ENCODE measurements at places on chromosomes 6 and 20.
A peak's percentile ranks its signal among the peaks of the same experiment; 100 is the strongest.

DNA sequence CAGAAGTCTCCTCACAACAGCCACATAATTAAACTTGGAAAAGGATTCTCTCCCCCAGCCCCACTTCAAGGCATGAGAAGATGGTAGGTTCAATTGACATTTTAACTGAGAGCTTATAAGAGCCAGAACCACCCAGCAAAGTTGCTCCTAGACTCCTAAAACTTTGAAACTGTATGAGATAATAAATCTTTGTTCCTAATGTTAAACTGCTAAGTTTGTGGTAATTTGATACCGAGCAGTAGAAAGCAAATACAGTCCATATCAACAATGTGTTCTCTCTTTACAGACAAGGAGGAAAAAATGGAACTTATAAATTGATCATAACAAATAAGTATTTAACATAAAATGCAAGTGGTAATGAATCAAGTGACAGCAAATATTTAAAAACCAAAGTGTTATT, 831.8 kb downstream of the MAFB start:
- no peak for DNase-seq

GRCh38 chr6:159817951-159818739, 18.1 kb downstream of the PNLDC1 start:
- DNase-seq = no peak

- no peak for DNase-seq
Measured at GRCh38 chr6:129032602-129033001, 149.7 kb downstream of the LAMA2 start.

GRCh38 chr6:37614491-37614890, 83.2 kb downstream of the MDGA1 start:
- DNase-seq = no peak

GRCh38 chr6:39664173-39664572, 61.0 kb downstream of the KIF6 start:
- no peak for DNase-seq

GRCh38 chr20:43188234-43188653, 1.5 kb downstream of the PTPRT start:
- DNase-seq = no peak

DNA sequence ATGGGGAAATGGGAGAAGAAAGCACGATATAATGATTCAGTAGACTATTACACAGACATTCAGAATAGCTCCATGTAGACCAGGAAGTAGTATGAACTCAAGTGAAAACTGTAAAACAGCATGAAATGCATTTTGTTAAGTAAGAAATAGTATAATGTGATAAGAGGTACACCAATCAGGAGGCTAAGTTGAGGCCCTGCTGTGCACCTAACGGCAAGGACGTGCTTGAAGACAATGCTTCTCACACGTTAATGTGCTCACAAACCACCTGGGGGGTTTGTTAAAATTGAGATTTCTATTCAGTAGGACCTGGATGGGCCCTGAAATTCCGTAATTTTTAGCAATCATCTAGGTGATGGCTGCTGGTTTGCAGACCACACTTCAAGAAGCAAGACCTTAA, 178.9 kb upstream of the SULF2 start:
- no peak for DNase-seq

DNA sequence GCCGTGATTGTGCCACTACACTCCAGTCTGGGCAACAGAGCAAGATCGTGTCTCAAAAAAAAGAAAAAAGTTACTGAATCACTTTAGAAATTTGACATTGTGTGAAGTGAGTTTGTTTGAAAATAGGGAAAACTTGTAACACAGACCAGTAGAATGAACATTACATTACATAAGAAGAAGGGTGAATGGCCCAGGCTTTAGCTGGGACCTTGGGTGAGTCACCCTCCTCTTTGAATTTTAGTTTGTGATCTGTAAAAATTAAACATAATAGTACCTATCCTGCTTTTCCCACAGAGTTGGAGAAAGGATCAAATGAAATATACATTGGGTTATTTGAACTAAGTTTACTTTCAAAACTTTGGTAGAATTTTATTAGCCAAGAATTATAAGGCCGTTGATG, 56.3 kb downstream of the KCNS1 start:
- DNase-seq = no peak

DNA sequence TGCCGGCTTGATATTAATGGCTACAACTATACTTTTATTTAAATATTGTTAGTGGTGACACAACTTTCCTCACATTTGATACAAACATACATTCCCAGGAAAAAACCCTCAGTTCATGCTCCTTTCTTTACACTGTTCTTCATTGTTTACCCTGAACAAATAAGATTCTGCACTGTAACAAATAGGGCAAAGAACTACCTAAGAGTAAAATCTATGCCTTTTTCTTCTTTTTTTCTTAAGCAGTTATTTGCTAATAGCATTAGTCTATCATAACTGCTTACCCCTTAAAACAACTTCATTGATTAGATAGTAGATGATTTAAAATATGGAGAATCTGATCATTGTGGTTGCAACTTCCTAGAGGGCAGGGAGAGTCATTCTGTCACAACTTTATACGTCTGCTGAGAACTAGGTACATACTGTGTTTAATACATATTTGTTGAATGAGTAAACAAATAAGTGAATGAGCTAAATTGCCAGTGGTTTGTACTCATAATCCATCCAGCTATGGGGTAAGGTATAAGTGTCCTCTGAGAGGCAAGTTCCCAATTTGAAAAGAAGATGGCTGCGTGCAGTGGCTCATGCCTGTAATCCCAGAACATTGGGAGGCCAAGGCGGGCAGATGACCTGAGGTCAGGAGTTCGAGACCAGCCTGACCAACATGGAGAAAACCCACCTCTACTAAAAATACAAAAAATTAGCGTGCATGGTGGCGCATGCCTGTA, 161.0 kb downstream of the CDK19 start:
- DNase-seq = no peak

DNA sequence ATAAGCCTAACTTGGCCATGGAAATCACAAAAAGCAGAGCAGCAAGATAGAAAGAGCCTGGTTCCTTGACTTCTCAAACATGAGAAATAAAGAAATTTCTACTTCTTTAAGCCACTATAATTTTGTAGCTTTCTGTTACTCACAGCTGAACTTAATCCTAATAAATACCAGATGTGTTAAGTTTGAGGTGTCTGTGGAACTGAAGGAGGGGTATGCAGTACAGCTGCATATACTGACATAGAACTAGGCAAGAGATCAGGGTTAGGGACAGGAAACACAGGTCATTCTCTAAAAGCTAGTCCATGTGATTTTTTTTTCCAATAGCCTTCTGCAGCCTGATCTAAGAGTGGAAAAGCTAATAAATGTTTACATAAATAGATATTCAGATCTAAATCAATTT, 123.9 kb downstream of the COL12A1 start:
- DNase-seq = no peak

DNA sequence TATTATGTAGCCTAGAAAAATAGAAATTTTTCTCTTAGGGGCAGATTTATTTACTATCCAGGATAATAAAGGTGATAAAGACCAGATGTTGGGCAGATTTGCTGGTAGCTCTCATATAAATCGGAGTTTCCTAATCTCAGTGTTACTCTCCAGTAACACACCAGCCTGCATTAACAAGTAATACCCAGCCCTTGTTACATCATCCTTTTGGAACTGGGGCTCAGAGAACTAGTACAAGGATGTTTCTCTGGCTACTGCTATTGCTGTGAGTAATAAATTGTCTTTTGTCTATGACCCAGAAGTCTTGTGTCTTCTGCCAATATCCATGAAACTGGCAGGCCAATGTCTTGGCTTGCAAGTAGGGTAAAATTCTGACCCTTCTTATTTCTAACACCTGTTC, 16.8 kb downstream of the TPD52L1 start:
- DNase-seq = no peak

- no peak for DNase-seq
Measured at GRCh38 chr6:11411593-11411992, 126.0 kb upstream of the TMEM170B start.

GRCh38 chr6:27911956-27912446, at the start of gene OR2B2:
Gene OR2B2, minus strand, starts transcription at chr6:27912396. Its CDS starts 77 bp downstream, at chr6:27912319.
- DNase-seq = no peak

DNA sequence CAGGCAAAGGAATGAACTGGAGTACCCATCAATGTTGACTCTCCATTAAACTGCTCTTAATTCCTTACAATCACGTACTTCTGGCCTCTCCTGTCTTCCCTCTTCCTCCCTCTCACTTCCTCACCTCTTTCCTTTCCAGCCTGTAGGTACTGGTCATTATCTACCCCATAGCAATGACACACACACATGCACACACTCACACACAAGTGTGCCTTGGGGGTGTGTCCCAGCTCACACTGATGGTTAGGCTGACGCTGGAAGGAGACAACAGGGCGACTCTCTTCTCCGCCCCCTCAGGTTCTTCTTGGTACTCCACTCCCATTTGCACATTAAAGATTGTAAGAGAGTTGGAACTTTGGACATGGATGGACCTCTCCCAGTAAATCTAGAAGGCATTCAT, 14.0 kb upstream of the SERPINB9 start:
- DNase-seq = no peak

DNA sequence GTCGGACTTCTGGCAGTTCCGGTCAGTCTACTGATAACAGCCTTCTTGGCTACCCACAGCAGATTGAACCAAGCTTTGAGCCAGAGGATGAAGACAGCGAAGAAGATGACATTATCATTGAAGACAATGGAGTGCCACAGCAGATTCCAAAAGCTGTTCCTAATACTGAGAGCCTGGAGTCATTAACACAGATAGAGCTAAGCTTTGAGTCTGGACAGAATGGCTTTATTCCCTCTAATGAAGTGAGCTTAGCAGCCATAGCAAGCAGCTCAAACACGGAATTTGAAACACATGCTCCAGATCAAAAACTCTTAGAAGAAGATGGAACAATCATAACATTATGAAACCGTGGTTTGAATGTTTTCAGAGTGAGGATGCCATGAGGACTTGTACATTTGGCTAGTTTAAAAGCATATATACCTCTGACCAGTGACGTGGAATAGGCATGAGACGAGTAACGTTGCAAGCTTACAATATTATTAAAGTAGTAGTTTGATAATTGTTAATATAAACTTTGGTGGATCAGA, 18.8 kb downstream of the PARD6B start:
- DNase-seq = no peak

- DNase-seq = peak; percentile 58
Measured at GRCh38 chr6:100453701-100454521, 10.8 kb downstream of the SIM1 start.

- peak; percentile 71 for DNase-seq
Measured at GRCh38 chr6:158706369-158706982, 56.6 kb downstream of the SYTL3 start.

DNA sequence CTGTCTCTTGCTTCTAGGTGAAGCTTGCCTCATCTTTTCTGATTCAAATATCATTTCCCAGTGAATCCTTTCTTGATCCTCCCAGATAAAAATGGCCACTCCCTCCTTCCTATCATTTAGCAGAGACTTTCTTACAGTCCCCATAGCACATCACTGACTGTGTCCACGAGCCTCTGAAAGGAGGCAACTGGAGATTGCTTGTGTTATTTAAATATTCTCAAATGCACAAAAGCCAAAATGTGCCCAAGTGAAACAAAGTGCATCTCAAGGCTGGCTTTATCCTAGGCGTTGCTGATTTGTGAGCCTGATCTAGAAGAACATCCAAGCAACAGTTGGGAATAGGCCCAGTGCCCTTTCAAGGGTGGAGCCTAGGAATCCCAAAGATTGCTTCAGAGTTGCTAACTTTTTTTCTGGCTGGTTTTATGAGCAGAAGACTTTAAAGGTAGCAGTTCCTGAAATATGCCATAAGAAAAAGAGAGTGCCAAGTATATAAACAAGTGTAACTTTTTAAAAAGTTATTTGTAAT, 393.6 kb downstream of the CD83 start:
- DNase-seq = no peak

DNA sequence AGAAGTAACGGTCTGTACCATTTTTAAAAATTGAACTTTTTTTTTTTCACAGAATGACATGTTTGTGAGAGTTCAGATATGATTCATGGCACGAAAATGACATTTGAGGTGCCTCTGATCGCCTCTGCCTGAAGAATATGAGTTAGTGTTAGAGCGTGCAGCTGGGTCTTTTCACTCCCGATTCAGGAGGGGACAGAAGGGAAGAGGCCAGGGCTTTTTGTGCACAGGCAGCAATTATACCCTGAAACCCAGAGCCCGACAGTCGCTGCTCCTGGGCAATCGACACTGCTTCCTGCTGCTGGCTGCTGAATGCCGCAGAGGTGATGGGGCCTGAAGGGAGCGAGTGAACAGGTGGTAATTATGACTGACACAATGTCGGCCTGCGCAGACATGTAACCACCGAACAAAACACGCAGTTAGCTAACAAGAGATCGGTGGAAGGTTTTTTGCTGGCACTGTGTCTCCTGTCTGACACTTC, 652.0 kb upstream of the NOX3 start:
- no peak for DNase-seq

GRCh38 chr6:168860987-168861386, 392.7 kb downstream of the THBS2 start:
- DNase-seq = no peak

- no peak for DNase-seq
Measured at GRCh38 chr6:84403545-84403944, 176.1 kb upstream of the CEP162 start.

DNA sequence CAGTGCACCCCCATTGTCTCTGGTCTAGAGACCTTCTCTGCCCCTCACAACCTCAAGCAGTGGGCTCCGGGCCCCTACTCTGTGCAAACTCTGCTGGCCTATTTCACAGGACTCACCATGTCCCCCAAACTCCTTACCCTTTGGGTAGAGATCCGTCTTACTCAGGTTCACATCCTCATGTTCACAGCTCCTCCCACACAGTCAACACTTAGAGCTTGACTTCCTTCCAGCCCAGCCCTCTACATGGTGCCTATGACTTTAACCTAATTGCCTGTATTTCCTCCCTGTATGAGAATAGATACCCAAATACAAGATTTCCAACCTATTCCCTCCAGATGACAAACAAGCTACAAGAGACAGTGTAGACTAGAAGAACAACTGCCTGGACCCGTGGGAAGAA, 528.6 kb upstream of the JARID2 start:
- DNase-seq = no peak

GRCh38 chr6:111361648-111362047, 121.4 kb downstream of the REV3L start:
- DNase-seq = peak; percentile 56

DNA sequence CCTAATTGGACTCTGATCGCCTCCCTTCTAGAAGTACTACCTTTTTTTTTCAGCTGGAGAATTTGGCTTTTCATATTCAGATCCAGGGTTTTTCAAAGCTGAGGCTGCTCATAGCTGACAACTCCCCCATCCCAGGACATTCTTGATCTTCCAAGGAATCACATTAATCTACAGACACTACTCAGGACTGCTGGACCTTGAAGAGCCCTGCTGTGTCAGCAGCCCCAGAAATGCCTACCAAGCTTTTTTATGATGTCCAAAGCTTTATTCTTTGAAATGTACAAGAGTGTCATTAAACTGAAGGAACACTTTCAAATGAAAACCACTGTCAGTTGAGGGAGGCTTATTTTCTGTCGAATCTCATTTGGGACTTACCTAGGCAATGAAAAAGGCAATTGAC, 704.1 kb downstream of the PTPRT start:
- no peak for DNase-seq

DNA sequence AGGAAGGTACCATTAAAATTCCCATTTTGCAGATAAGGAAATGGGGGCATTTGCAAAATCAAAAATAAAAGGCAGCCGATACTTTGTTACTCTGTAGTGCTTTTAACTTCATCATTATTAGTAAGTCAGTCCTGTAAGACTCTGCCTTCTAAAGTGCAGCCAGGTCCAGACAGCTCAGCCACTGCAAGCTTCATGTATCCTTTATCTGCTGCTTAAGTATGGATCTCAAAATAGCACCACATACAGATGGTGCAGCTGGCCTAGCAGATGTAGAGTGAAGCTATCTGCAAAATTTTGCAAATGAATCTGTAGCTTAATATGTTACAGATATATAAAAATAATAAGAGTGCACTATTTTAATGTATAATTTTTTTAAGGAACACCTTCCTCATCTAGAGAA, 53.4 kb downstream of the NUS1 start:
- DNase-seq = no peak

Data from right forelimb (tissue), 1 donor.